ENCODE measurements at places on chromosomes 3 and 15. TPM values are rescaled to one million over a fixed set of nuclear protein-coding genes. Genes with fewer than 3 reads are reported as not detected.

DNA sequence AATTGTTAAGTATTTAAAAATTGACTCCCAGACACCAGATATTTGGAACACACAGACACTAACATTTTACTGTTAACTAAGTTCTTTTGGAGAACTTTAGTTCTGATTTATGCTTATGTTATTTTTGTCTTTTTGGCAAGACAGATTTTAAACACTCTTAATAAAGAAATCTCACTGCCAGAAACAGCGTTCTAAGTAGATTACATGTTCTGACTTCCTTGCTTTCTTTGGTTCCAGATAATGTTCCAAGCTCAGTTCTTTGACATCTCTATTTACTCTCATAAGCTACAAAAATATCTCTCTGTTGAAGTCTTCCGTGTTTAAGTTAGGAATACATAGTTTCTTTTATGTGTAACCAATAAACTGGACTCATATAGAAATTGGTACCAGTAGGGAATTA is 1699.6 kb downstream of the OTOL1 start:
- no peak for DNase-seq

DNA sequence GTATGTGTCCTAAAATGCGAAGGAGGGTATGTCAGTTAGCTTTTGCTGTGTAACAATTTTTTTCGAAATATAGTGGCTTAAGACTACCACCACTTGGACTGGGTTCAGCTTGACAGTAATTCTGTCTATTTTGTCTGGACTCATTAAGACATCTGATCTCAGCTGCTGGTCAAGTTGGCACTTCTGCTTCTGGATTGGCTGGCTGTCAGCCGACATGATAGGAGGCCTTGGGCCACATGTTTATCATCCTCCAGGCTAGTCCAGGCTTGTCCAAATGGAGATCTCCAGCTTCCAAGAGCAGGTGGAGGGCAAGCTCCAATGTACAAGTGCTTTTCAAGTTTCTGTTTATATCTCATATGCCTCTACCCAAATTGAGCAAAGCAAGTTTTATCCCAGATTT is 95.9 kb downstream of the GALK2 start:
- DNase-seq, result no peak

Gene ITGA11
- total RNA-seq, result 360 TPM

- DNase-seq, result no peak
Measured at GRCh38 chr3:29331456-29332194, 50.8 kb downstream of the RBMS3 start.

Gene SCAMP5
- 3.5 TPM for total RNA-seq

Gene GOLGA6C
- 0.56 TPM for total RNA-seq

GRCh38 chr3:141959589-141960554 is 83.4 kb downstream of the ATP1B3 start:
- no peak for DNase-seq

DNA sequence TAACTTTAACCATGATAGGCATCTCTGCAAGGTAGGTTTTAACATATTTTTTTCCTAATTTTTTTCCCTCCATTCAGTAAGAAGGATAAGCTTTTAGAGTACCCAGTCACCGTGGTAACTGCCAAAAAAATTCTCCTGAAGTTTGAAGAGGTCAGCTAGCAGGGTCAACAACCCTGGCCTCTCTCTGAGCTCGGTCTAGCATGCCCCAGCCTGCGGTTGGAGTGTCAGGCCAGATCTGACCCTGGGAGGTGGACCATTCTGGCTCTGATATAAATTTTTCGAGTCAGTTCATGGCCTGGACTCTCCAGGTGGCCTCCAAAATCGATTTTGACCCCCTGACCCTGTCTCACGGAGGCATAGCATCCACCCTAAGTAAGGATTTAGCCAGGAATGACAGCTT is 29.7 kb downstream of the SOX2 start:
- DNase-seq, result no peak

GRCh38 chr3:189911001-189911400 is 209.7 kb downstream of the P3H2 start:
- no peak for DNase-seq

DNA sequence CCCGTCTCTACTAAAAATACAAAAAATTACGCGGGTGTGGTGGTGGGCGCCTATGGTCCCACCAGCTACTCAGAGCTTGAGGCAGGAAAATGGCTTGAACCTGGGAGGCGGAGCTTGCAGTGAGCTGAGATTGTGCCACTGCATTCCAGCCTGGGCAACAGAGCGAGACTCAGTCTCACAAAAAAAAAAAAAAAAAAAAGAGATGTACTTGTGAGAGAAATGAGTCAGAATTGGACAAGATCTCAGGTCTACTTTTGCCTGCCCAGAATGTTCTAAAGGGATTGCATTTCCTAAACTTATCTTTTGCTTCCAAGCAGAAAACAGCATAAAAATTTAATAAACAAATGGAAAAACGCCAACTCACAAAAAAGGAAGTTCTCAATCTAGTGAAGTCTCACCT is 167.5 kb downstream of the NR2F2 start:
- no peak for DNase-seq

DNA sequence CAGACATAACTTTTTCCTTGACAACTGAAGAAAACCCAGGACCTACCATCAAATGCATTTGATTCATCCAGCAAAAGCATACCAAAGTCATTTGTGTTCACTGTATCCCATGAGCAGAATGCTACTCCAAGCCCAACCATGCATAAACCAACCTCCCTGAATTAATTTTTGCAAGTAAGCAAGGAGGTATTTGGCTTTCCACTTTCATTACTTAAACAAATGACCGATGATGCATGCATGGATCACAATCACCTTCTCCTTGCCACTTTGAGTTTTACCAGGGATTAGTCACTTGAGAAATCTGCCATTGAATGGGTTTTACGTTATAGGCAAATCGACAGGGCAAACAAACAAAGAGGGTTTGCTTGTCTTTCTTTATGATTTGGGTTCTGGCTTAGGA is 214.8 kb downstream of the FMN1 start:
- DNase-seq, result no peak

DNA sequence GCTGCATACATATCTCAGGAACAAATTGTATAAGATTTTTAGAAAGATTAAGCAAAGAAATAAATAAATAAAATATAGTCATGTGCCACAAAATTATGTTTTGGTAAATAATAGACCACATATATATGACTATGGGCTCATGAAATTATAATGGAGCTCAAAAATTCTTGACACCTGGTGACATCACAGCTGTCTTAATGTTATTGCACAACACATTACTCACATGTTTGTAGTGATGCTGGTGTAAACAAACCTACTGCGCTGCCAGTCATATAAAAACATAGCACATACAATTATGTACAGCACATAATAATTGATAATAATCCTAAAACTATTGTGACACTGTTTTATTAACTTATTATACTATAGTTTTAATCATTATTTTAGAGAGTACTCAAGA is 1159.1 kb downstream of the SI start:
- DNase-seq, result no peak

DNA sequence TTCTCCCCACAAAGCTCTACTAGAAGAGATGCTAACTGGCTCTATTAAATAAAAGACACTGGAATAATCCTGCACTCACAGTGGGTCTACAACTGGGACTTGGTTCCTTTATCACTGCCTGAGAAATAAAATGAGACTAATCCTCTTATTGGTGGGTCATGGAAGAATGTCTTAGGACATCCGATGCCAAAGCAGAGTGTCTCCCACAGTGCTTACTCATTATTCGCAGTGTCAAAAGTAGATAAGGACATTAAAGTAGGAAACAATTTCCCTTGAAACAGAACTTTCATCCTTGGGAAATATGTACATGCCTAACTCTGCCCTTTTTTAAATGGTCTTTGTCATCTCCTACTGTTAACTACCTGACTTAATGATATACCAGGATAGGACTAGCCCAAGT is 71.5 kb downstream of the GSK3B start:
- DNase-seq, result no peak

GRCh38 chr15:80342148-80342547 is 62.0 kb upstream of the ARNT2 start:
- no peak for DNase-seq

GRCh38 chr3:161540594-161540993 is 44.0 kb downstream of the OTOL1 start:
- DNase-seq, result no peak

DNA sequence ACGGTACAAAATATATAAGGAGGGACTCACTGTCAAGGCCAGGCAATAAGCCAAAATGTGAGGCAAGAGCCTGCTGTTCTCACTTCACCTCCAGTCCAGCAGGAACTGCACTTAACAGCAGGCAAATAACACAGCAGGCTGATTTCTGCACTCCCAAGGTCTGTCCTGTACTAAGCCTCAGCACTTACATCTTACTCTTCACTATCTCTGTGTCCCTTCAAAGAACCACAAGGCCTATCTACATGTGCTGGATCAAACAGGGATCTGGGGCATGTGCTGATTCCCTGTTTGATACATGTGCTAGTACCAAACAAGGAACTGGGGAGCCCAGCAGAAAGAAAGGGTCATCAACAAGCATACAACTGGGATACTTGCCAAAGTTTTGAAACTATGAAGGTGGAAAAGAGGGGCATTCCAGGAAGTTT is 22.2 kb downstream of the UACA start:
- DNase-seq, result no peak
